ENCODE measurements at places on chromosomes 5 and 9.

- DNase-seq = no peak
Observed at GRCh38 chr5:150503977-150504620, 3.8 kb upstream of the NDST1 start.

DNA sequence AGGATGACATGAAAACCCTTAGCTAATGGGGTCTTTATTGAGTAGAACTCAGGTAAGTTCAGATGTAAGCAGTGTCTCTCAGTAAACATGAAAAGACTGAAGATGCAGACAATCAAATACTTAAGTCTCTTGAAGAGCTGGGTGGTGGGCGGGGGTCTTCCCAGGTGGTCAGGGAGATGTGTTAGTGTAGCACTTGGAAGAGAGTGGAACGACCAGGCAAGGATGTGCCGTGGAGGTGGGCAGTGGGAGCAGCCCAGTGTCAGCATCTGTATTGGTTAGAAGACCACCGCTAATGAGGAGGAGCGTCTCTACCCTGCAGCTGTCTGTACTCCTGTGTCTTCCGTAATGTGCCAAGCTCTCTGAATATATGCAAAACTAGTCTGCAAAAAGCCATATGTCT, 4.4 kb downstream of the S1PR3 start:
- no peak for DNase-seq

DNA sequence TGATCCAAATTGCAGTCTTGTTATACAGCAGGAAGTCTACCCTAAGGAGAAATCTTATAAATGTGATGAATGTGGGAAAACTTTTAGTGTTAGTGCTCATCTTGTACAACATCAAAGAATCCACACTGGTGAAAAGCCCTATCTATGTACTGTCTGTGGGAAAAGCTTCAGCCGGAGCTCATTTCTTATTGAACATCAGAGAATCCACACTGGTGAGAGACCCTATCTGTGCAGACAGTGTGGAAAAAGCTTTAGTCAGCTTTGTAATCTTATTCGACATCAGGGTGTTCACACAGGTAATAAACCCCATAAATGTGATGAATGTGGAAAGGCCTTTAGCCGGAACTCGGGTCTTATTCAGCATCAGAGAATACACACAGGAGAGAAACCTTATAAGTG, 10.4 kb downstream of the ZNF189 start:
- DNase-seq = no peak

GRCh38 chr5:143398053-143398355, 5.5 kb downstream of the NR3C1 start:
- DNase-seq = no peak

- no peak for DNase-seq
Observed at GRCh38 chr9:38000332-38000731, 68.7 kb downstream of the SHB start.

- DNase-seq = no peak
Observed at GRCh38 chr9:124527781-124528180, 20.6 kb upstream of the NR5A1 start.

DNA sequence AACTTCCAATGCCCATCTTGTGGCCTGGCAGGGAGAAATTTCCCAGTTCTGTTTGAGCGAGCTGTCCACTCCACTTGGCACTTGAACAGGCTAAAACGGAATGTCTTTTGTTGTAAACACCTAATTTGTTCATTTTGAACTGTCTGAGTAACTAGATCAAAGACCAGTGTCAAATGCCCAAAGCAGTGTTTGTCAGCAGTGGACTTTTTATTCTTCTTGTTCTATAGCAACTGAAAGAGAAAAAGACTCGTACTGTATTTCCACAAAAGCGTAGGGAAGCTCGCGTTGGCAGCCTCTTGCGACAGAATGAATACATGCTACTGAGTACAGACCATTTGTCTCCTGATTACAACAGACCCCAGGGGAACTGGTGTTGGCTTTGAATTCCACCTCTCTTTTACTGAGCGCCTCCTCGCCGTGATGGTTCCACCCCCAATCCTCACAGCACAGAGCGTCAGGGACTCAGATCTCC, 601.8 kb upstream of the ZNF608 start:
- DNase-seq = no peak

- DNase-seq = no peak
Observed at GRCh38 chr5:138699482-138699881, 53.7 kb upstream of the CTNNA1 start.

GRCh38 chr5:157290156-157290980, 24.4 kb downstream of the CYFIP2 start:
- DNase-seq = no peak

DNA sequence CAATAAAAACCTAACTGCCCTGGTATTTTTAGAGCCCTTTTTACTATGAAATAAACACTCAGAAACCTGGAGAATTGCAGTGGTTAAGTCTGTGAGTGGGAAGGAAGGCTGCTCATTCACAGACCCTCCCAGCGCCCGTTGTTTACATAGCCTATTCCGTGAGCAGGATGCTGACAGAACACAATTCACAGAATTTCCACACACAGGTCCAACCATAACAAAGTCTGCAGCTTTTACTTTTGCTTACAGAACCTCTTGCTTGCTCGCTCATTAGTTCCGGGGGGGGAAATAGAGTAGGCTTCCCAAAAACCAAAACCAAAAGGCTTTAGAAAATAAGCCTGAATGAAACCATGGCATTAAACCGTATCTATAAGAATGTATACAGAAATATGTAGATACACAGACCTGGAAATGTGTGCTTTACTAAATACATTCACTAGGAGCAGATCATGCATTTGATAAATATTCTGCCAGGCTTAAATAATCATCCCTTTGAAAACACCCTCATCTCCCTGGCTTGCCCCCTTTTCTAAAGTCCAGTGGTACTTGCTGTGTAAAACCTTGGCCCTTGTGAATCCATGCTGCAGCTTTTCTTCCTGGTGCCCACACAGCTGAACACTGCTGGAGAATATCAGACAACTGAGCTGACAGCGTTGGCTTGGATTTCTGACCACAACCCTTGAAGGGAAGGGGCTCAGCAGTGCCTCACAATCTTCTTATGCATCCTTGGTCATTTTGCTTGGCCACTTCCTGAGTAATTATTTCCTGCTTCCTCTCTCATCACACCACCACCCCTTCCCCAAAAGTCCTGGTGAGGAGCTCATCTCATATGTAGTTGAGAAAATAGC, 128.0 kb downstream of the FANCC start:
- no peak for DNase-seq

- DNase-seq = no peak
Observed at GRCh38 chr9:10700915-10701314, 88.1 kb upstream of the PTPRD start.

DNA sequence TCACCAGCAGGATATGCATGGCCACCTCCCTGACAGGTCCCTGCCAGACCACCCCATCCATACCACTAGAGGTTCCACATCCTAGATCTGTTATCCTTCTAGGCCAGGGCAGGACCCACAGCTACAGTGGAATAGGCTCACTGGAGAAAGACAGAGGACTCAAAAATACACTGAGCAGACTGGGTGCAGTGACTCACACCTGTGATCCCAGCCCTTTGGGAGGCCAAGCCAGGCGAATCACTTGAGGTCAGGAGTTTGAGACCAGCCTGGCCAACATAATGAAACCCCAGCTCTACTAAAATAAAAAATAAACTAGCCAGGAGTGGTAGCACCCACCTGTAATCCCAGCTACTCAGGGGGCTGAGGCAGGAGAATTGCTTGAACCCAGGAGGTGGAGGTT, 56.5 kb upstream of the TESK1 start:
- no peak for DNase-seq

- no peak for DNase-seq
Observed at GRCh38 chr5:145697251-145697990, 137.7 kb downstream of the PRELID2 start.

GRCh38 chr5:78758169-78758839, 109.7 kb upstream of the LHFPL2 start:
- DNase-seq = no peak

DNA sequence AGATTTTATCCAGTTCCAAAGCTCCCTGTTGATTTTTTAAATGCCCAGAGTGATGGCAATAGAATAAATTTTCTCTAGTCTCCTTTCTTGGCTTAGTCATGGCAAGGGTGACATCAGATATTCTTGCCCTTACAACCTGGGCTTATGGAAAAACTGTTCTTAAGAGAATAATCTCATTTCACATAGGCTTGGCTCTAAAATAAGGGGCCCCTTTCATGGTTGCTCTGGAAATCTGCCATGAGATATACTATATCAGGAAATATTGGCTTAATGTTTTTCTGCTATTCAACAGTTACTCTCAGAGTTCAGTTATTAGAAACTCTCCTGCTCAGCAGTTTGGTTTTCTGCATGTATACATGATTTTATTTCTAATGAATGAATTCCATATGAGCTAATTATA, 7.8 kb downstream of the HMHB1 start:
- no peak for DNase-seq

- no peak for DNase-seq
Observed at GRCh38 chr9:131937451-131937850, 142.2 kb downstream of the MED27 start.

GRCh38 chr5:72005671-72006070, 101.6 kb upstream of the MAP1B start:
- DNase-seq = no peak

DNA sequence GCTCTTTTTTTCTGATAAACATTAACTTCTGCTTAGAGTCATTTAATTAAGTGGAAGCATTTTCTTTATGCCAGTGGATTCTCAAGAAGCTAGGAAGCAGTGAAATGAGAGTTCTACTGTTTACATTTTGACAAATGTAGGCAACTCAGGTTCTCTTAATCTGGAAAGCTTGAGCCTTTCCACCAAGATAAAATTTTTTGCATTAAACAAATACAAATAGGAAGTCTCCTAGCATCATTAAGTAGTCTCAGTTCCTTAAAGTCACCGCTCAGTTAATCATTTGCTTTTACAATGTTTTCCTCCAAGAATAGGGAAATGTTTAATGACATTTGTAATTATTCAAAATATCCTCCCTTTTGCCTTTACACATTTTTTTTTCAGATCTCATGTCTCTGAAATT, 290.4 kb upstream of the PDE4D start:
- no peak for DNase-seq

DNA sequence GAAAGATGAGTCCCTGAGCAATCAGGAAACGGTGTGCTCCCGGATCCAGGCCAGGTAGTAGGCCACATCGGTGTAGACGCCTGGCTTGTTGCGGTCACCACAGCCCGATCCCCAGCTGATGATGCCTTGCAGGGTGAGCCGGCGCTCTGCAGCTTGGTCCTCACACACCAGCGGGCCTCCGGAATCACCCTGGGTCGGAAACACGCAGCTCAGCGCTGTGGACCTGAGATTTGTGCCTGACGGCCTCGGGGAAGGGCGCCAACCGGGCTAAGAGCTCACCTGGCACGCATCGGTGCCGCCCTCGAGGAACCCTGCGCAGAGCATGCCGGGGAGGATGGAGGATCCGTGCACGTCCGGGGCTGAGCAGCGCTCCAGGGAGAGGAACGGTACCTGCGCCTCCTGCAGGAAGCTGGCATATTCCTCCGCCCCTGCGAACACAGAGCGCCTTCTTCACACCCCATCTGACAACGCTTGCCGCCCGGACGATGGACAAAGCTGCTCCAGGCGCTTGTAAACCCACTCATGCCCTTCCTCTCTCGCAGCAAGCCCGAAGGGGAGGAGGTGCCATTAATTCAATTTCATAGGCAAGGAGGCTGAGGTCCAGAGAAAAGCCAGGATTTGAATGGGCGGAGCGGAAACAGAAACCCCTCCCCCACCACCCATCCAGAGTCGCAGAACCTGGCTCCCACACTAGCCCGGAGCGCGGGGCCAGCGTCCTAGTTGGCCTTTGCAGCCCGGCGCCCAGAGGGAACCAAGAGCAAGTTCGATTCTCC, 2.0 kb upstream of the PFN3 start:
- DNase-seq = peak; percentile 47

Data from stimulated activated CD8-positive, alpha-beta memory T cell treated with anti-CD3 and anti-CD28 coated beads, Interleukin-4, amount 100 ng/mL, for 24 hours (primary cell).